Activated CD4-positive, alpha-beta T cell treated with anti-CD3 and anti-CD28 coated beads for 36 hours (primary cell): ENCODE measurements at places on chromosomes 7 and 10. TPM values are rescaled to one million over a fixed set of nuclear protein-coding genes. Genes with fewer than 3 reads are reported as not detected.
A peak's percentile ranks its signal among the peaks of the same experiment; 100 is the strongest.

DNA sequence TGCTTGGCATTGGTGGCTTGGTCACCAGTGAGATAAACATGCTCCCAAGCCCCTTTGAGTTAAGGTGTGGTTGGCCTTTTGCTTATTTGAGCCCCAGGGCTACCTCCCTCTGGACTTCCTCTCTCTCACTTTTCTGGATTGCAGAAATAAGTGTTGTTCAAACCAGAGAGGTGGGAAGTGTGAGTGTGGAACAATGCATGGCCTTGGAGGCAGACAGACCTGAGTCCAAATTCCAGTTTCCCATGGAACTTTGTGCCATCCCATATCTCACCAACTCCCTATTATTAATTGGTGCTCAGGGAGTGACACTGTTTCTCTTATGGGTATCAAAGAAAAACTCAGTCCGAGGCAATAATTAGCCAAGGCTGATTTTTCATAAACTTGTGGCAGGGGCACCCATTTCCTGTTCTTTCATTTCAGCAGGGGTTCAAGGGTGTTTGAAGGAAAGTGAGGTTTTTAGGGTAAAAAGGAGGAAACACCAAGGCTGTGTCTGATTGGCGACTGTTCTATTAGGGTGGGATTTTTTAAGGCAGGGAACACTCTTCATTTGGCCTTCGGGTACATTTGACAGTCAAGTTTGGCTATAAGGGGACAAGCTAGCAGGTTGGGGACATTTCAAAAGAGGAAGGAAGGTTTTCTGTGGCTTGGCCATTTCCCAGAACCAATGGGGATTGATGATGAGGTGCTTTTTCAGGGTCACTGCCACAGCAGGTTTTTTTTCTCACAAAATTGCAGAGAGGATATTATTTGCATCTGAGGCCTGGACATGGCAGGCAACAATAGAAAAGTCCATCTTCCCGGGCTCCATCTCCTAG lies 148.8 kb upstream of the NPY start:
- DNase-seq: no peak

DNA sequence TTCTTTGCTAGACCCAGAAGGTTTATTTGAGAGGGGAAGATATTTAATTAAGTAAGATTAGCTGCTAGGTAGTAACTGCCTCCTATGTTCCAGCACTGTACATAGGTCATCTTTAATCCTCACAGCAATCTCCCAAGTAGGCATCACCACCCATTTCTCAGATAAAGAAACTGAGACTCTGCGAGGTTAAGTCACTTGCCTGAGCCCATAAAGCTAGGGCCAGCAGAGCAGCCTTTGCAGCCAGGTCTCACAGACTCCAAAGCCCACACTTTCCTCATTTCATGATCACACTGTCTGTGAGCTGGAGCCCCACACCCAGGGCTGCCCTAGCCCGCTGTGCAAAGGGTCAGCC lies 20.6 kb downstream of the CALML3 start:
- DNase-seq: no peak

- no peak for DNase-seq
These were observed 19.0 kb upstream of the ST8SIA6 start for GRCh38 chr10:17473228-17473950.

- DNase-seq: peak; percentile 24
These were observed 17.8 kb upstream of the PDLIM1 start for GRCh38 chr10:95308389-95309302.

- DNase-seq: no peak
These were observed 139.8 kb upstream of the CDK13 start for GRCh38 chr7:39810204-39810642.

DNA sequence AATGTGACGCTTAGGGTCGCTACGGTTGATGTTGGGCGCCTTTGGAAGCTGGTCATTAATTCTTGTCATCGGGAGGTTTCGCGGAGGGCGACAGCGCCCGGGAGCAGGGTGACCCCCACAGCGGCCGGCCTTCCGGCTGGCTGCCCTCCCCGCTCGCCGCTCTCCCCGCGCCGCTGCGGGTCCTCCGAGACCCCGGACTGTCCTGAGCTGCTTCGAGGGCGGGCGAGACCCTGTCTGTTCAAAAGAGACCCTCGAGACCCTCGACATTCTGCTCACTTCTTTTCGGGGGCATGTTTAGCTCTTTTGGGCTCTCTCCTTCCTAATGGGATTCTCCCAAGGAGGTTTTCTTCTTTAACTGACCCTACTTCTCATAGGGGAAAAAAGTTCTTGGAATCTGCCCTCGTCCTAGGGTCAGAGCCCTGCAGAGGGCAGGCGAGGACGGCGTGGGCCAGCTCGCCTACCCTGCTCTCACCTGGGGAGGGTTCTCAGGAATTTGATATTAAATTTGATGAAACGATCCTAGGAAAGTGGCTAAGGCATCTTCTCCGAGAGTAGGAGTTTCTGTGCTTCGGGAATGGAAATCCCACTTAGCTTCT lies 257.0 kb downstream of the OTUD1 start:
- DNase-seq: no peak

DNA sequence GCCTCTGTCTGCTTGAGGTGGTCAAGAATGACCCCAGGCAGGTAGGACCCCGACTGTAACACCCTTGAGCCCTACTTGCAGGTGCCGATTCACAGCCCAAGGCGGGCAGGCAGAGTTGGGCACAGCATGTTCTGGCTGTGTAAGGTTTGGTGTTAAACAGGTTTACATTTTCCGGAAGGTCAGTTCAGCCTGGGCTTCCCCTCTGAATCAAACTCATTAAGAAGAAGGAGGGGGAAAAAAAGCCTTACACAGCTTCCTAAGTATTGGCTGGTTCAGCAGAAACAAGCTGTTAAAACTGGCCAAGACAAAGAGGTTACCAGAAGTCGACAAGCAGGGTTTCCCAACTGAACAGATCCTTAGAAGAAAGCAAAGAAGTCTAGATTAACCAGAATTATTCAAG lies 132.7 kb downstream of the PRPF18 start:
- DNase-seq: no peak

DNA sequence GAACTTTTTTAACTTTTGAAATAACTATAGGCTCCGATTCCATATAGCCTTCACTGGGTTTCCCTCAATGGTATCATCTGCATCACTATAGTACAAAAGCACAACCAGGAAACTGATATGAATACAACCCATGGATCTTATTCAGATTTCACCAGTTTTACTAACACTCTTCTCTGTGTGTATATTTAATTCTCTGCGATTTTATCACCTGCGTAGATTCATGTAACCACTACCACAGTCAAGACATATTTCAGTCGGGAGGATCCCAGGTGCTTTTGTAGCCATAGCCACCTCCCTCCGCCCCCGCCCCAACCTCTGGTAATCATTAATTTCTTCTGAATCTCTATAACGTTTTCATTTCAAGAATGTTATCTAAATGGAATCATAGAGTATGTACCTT lies 82.8 kb upstream of the C7orf33 start:
- DNase-seq: peak; percentile 75

- DNase-seq: no peak
These were observed 38.1 kb downstream of the ADRA2A start for GRCh38 chr10:111114758-111115500.

Gene OR2A7
- 2.9 TPM for total RNA-seq

Gene SLIT1
- total RNA-seq: 1.4 TPM

- DNase-seq: peak; percentile 59
These were observed 24.8 kb upstream of the EIF5AL1 start for GRCh38 chr10:79487296-79488194.

DNA sequence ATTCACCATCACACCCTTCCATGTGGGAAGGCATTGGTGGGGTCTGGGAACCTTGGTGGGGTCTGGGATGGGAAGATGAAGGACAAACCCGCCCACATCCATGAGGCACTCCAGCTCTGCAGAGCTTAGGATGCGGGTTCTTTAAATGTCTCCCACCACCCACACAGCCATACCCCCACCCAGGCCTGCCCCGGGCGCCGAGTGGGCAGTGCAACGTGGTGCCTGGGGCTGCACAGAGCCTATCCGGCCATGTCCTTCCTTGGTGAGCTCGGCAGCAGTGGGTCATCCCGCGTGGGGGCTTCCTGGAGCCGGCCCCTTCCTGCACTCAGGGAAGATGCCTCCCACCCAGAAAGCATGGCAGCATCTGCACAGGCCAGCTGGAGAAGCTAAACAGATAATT lies 163.5 kb upstream of the TCERG1L start:
- no peak for DNase-seq

- no peak for DNase-seq
These were observed 103.9 kb downstream of the RSU1 start for GRCh38 chr10:16713290-16713689.

- no peak for DNase-seq
These were observed 2.3 kb upstream of the FUOM start for GRCh38 chr10:133359972-133360610.
